Fibroblast of mammary gland (primary cell): ENCODE measurements at places on chromosomes 3 and 15.

DNA sequence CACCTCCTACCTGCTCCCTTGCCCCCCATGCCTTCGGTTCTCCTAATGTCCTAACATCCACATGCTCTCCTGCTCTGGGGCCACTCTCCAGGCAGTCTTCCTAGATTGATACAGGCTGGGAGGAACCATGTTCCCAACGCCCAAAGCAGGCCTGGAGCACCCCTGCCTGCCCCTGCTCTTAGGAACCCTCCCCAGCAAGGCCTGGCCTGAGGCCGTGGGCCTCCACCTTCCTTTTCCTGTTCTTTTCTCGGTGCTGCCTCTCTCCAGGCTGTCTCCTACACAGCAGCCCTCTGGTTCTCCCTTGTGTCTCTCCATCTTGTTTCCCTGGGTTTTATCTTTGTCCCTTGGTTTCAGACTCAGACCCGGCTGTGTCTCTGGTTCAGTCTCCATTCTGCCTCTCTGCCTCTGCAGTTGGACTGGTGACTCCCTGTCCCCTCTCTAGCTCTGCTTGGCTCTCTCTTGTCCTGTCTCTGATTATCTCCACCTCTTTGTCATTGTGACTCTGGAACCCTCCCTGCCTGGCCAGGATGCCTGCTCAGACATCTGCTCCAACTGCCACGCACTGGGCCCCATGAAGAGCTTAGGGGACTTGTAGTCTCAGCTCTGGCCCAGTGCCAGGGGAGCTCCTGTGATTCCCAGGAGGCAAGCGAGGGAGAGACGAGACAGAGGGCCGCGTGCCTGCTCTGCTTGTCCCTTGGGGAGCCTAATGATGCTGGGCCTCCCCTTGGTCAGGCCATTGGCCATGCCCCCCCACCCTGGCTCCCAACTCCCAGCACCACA lies 26.0 kb upstream of the RPL29 start:
- DNase-seq = no peak

DNA sequence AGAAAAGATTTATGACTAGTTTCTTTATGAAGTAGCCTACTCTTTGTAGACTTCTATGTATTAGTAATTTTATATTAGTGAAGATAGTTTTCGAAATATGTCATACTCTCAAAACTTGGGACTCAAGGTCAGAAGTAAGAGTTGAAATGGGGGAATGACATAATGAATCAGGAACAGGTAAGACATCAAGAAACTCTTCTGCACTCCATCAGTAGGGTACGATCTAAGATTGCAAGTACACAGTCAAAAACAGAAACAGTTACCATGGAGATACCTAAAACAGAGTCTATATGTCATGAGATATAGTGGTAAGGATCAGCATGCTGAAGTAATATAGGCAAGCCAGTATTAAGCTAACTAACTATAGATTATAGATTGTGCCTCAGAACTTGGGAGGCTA lies 187.0 kb upstream of the MLF1 start:
- no peak for DNase-seq

DNA sequence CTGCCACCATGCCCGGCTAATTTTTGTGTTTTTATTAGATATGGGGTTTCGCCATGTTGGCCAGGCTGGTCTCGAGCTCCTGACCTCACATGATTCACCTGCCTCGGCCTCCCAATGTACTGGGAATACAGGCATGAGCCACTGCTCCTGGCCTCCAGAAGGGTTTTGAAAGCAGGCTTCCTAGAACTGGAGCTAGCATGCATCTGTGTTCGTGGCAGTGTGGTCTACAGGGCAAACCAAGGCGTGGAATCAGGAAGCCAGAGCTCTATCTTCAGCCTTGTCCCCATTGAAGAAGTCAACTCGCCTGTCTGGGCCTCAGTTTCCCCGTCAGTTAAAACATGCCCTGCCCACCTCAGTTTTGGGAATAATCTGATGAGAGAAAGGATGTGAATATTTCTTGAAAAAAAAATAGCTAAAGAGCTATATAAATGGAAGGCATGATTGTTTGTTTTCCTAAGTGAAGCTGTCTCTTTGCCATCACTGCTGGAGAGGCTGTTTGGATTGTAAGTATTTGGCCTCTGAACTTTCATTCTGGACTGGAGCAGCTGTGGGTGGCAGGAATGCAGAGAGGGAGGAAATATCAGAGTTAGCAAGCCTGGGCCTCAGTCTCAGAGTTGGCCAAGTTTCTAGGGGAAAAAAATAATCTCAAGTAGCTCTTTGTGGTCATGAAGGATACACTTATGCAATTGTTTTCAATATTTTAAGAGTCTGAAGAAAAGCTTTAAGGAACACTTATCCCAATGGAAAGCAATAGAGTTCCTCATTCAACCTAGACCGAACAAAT lies 36.5 kb upstream of the UACA start:
- DNase-seq = peak; percentile 97

GRCh38 chr3:9398700-9399336 lies 1.4 kb downstream of the SETD5 start:
- peak; percentile 64 for DNase-seq

DNA sequence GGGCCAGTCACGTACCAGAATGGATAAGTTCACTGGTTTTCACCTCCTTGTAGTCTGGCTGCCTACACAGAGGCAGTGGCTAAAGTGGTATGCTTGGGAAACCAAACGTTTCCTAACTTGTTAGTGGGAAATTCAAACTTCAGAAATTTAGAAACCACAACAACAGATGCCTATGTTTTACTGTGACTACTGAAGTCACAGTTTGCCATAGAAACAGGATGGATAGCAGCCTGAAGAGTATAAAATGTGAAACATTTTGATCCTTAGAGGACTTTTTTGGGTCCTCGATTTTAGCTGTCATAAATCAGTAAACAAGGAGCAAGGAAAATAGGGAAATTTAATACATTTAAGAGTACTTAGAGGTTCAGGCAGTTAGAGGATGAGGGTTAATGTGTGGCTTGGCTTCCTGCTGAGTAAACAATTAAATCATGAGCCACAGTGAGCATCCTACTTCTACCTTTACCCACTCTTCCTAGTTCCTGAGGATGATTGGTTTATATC lies 48.6 kb downstream of the CMSS1 start:
- DNase-seq = peak; percentile 89

GRCh38 chr3:79380581-79380980 lies 387.2 kb downstream of the ROBO1 start:
- DNase-seq = peak; percentile 46

DNA sequence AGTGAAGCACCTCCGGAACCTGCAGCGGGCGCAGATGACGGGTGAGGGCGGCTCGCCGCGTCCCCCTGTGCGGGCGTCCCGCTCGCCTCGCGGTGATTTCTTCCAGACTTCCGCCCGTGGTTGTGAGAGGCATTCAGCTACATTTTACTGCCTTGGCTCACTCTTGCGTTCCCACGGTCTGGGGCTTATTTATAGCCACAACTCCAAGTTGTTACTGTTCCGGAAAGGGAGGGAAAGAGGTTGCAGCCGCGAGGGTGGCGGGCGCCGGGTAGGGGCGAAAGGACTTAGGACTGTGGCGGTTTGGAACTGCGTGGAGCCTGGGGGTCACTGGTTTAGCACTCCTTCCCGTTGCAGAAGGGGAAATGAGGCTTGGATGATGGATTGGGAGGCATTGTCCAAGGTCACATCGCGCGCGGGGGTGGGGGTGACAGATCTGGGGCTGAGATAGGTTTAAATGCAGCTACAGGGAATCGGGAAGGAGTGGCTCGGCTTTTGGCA lies 1.1 kb downstream of the HES1 start:
- peak; percentile 81 for DNase-seq

- peak; percentile 63 for DNase-seq
These were observed 47.6 kb downstream of the RAP2B start for GRCh38 chr3:153209596-153209995.

- DNase-seq = peak; percentile 90
These were observed 25.6 kb upstream of the LARS2 start for GRCh38 chr3:45362758-45363157.

GRCh38 chr3:42575137-42575741 lies 6.5 kb downstream of the SEC22C start:
- no peak for DNase-seq
